A549 treated with RU486 at 1 μM for 4 hours (cell line): ENCODE measurements at places on chromosomes 1 and 21. TPM values are rescaled to one million over a fixed set of nuclear protein-coding genes. Genes with fewer than 3 reads are reported as not detected.

LCE1D gene
- not detected in 5 replicates for total RNA-seq

TNFRSF8 gene
- 0.09 to 0.14 TPM (median 0.12 TPM) in 4 of 5 replicates, not detected in the other for total RNA-seq

USH2A gene
- total RNA-seq, result not detected in 5 replicates

BEST4 gene
- 0.16 to 0.37 TPM (median 0.29 TPM) in 5 replicates for total RNA-seq
